ENCODE measurements at places on chromosomes 3 and 15. TPM values are rescaled to one million over a fixed set of nuclear protein-coding genes. Genes with fewer than 3 reads are reported as not detected.

- DNase-seq: no peak
Observed at GRCh38 chr3:39082666-39083313, 24.6 kb downstream of the GORASP1 start.

- no peak for DNase-seq
Observed at GRCh38 chr3:94305835-94306611, 243.2 kb downstream of the NSUN3 start.

DNA sequence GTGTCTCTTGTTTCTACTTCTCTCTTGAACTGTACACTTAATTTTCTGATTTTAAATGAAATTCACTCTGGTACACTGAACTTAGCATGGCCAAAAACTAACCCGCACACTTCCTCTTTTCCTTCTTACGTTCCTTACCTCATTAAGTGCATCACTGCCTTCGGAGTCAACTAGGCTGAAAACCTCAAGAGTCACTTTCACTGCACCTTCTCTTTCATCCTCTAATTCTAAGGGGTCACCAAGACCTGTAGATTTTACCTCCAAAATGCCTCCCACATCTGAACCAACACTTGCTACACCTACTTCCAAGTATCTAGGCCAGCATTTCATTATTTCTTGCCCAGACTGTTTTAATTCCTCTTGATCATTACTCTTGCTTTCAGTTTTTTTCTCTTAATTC lies 6.6 kb downstream of the CBLB start:
- no peak for DNase-seq

DNA sequence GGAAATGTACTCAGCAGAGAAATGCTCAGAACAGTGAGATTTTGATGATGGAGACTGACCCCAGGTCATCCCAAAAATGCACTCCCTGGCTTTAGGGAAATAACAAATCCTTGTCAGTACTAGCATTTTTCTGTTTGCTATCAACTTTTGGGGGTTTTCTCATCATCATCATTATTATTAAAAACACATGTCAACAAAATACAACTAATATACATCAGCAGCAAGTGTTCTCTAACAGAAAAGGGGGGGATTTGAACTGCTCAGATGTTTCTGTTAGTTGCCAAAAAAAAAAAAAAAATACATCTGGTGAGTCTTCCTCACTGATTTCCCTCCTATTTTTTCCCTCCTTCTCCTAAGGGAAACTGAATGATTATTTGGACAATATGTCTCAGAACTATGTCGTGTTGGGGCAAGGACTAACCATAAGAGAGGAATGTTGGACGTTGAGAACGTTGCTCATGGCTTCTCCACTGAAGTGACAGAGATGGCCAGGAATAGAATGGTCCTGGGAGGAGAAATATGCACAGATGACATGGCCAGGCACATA lies 230.0 kb upstream of the MCTP2 start:
- no peak for DNase-seq

GRCh38 chr3:103786296-103786695 lies 1351.5 kb downstream of the ZPLD1 start:
- no peak for DNase-seq

Gene MORC1
- total RNA-seq: not detected

Gene GRK7
- total RNA-seq: not detected

Gene PPP4R2
- total RNA-seq: 39.4 TPM
